ENCODE measurements at places on chromosomes 5 and 9.

- no peak for DNase-seq
These were observed 235.0 kb upstream of the NFIL3 start for GRCh38 chr9:91658513-91659105.

GRCh38 chr5:83036991-83037575, 40.1 kb downstream of the TMEM167A start:
- DNase-seq: no peak

DNA sequence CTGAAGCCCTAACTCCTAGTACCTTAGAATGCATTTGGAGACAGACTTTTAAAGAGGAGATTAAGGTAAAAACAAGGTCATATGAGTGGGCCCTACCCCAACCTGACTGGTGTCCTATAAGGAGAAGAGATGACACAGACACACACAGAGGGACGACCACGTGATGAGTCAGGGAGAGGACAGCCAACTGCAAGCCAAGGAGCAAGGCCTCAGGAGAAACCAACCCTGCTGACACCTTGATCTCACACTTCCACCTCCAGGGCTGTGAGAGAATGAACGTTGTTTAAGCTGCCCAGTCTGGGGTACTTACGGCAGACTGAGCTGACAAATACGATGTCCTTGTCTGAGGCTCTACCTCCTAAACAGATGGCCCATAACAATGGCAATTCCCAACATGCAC, 93.6 kb downstream of the ROR2 start:
- DNase-seq: no peak

DNA sequence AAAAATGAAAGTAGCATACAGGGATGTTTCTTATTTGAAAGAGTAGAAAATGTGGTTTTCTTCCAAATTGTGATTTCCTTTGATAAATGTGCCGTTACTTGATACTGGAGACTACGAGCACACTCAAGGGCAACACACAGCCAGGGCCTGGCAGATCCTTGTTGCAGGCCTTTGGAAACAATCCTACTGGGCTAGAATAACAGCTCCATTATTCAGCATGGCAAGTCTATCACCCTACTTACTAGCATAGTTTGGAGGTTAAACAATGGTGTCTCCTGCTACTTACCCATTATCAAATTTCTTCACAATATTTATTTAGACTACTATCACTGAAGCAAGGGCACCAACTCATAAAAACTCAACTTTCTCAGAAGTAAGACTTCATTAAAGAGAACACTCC, 140.8 kb upstream of the ZNF608 start:
- no peak for DNase-seq

- no peak for DNase-seq
These were observed 358.5 kb downstream of the PTPRD start for GRCh38 chr9:10254338-10254737.
